AG10803 (cell line): ENCODE measurements at places on chromosomes 16 and 17.

- no peak for DNase-seq
Measured at GRCh38 chr17:27419156-27419555, 37.1 kb upstream of the KSR1 start.

DNA sequence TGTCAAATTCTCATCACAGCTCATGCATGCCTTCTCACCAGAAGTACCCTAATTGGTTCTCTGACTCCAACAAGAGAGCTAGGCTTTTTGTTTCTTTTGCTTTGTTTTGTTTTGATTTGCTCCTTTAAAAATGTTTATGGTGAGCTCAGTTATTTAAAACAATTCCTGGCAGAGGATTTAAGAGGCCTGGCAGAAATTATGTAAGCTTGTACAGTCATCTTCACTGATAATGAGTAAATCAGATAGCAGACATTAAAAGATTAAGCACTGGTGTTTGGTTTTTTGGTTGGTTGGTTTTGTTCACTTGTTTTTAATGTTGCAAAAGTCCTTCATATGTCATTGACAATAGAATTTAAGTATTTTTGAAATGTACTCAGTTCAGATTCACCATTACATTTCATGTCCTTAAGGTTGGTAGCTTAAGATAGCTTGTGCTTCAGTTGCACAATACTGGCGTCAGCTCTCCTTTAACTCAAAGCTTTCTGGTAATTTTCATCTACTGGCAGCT is 378.9 kb downstream of the CDH13 start:
- DNase-seq = no peak

GRCh38 chr17:3602499-3602898 is 6.7 kb downstream of the TRPV1 start:
- peak; percentile 12 for DNase-seq

DNA sequence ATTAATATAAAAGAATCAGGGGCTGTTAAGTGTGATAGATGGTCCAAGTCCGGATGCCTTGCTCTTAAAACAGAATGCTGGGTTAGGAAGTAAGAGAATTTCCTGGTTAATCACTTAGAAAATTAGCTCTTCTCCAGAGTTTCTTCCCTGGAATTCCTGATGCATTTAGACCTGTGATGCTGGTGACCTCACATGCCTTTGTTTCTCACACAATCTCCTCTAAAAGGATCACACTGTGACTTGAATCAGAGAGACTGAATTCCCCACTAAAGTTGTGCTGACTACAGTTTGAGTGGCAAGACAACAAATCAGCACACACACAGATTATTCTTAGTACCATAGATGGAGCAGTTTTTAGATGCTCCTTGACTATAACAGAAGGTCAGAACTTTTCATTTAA is 4.4 kb upstream of the RNF43 start:
- DNase-seq = no peak

DNA sequence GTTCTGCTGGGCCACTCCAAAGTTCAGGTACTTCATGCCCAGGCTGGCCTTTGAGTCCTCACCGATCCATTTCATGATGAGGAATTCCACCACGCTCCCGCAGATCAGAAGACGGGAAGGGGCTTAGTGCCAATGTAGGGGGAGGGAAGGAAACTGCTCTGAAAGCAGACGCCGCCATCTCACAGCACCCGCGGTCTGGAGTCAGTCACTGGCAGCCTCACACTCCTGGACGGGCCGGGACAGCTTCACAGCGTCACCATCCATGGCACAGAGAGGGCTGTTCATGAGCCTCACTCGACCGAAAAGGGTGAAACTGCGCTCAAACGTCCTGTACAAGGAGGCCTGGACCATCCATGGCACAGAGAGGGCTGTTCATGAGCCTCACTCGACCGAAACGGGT is 62.0 kb downstream of the RPH3AL start:
- DNase-seq = no peak

- no peak for DNase-seq
Measured at GRCh38 chr17:37086334-37086733, 137.6 kb downstream of the AATF start.

DNA sequence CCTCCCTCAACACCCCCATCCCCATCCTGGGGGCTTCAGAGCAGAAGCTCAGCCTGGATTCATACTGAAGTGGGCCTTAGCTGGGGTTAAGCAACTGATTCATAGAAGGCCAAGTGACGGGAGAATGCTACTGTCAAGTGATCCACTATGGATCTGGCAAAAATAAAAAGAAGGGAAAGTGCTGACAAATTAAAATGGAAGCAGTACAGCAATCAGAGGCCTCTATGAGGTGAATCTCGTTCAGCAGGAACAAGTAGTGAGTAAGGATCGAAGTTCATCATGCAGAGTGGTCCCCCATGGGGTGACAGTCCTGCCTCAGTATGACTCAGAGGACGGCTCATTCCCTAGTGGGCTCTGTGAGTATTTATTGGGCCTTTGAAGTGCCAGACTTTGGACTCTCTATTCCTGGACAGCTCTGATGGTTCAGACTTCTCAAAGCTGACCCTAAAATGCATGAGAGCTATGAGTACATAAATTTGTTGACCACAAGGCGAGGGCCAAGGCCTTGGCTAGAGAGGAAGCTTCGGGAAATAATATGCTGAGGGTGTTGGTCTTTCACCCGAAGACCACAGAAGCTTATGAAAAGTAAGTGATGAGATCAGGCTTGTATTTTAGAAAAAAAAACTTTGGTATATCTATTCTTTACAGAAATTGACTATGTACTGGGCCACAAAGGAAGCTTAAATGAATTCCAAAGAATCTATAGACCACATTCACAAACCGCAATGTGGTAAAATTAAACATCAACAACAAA is 5.3 kb upstream of the NSMCE1 start:
- no peak for DNase-seq

DNA sequence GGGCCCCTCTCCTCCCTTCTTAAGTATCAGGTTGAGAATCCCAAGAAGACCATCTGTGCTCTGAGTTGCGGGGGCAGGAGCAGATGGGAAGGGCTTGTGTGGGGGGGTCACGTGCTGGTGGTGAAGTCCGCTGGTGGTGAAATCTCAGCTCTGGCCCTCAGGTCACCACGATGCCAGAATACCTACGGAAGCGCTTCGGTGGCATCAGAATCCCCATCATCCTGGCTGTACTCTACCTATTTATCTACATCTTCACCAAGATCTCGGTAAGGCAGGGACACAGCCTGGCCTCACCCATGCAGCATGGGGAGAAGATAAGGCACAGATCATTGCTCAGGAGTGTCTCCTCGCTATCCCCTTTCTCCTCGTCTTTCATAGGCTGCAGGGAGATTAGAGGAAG is 29.7 kb downstream of the SLC5A11 start:
- no peak for DNase-seq

- DNase-seq = peak; percentile 95
Measured at GRCh38 chr17:37488607-37489196, 989 bp upstream of the DUSP14 start.

- DNase-seq = no peak
Measured at GRCh38 chr16:27476240-27476639, 73.5 kb downstream of the GTF3C1 start.

DNA sequence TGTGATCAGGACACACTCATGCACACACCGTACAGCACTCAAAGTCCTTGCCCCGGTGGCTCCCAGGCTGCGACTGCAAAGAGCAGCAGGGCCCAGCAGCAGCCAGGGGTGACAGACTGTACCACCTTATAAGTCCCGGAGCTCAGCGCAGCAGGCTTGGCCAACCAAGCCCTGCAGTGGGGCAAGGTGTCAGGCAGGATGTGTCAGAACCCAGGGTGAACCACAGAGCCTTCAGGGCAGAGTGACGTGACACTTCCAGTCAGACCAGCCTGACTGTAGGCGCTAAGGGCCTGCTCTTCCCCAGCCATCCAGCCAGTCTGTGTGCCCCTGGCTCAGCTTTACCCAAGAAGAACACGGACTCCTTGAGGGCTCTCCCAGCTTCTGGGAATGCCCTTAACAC is 204.1 kb downstream of the COPRS start:
- no peak for DNase-seq

GRCh38 chr16:81975637-81976036 is 35.6 kb downstream of the SDR42E1 start:
- DNase-seq = no peak

DNA sequence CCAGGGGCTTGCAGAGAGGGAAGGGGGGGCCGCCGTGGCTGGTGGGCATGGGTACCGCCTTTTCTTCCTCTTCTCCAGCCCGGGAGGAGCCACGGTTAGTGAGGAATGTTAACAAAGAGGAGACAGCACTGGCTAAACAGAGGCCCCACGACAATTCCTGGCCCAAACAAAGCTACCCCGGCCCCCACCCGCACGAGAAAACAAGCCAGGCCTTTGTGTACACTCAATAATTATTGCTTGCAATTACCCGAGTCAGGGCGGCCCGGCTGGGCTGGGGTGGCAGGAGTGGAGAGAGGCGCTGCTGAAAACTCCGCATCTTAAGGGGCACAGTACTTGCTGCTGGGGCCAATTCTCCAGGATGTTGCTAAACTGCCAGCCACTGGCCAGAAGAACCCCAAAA is 56.4 kb downstream of the IRX5 start:
- no peak for DNase-seq

DNA sequence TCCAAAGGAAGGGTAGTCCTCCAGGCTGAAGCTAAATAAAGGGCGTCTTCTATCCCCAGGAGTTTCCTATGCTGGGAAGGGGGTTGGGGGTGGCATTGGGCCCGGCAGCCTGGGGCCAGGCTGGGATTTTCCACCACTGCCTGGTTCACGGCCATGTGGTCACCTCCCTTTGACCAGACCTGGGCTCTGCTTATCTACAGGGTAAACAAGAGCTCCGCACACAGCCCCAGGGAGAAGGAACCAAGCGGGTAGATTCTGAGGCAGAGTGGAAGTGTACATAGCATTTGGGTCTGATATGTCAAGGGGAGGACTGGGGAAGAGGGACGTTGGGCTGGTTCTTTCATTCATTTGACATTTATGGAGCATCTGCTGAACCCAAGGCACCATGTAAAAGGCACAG is 27.2 kb upstream of the TMEM220 start:
- DNase-seq = no peak

- no peak for DNase-seq
Measured at GRCh38 chr17:57603978-57604377, 141.1 kb downstream of the CCDC182 start.

DNA sequence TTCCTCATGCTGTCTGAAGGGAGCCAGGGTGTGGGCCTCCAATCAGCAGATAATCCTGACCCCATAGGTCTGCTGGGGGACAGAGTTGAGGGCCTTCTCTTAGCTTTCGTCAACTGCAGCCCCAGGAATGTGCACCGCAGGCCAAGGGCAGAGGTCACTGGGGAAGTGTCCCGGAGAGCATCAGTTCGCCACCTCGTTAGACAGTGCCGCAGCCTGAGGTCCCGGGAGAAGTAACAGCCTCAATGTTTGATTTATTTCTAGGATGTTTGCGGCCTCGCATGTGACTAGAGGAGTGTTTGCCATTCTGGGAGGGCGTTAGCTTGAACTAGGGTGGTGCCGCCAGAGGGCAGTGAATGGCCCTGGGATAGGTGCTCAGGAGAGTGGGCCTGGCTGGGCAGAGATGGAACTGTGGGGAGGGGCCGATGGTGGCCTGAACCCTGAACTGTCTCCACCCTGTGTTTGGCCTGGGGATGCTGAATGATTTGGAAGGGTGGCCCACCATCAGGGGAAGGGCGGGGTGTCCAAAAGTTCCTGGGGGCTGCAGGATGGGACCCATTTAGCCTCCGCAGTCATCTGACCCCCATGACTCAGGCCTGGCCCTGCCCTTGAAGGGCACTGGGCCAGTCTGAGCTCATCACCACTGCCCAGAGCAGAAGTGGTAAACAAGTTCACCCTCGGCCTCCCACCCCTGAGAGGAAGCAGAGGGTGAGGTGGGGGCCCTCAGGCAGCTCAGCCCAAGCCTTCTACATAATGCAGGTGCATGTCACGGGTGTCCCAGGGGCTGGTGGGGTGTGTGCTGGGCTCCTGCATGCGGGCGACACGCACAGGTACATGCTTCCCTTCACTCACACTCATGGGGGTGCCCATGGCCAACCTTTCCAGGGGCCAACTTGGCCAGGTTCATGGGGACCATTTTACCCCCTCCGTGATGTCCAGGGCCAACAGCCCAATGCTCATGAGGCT is 12.4 kb upstream of the TAC4 start:
- DNase-seq = no peak
